ENCODE measurements at places on chromosomes 2 and 18.

GRCh38 chr2:136126021-136126420 is 8.1 kb upstream of the CXCR4 start:
- DNase-seq: no peak

DNA sequence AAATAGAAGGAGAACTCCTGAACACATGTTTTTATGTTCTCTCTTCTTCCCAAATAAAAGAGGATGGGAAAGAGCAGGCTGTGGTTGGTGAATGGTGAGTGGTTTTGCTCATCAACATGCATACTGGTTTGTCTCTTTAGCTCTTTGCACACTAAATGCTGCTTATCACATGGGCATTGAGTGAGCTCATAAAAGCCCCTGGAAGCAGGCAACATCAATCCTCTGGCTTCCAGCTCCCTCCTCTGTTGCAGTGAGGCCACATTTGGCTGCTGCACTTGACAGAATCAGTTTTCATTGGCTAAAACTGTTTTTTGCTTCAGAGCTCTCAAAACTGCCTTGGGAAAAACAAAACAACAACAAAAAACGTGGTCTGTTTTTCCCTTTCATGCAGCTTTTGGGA is 1308.2 kb upstream of the NRXN1 start:
- no peak for DNase-seq

- no peak for DNase-seq
Observed at GRCh38 chr2:128449226-128450061, 130.8 kb upstream of the HS6ST1 start.

- DNase-seq: no peak
Observed at GRCh38 chr2:214019973-214020345, 390.9 kb upstream of the VWC2L start.

DNA sequence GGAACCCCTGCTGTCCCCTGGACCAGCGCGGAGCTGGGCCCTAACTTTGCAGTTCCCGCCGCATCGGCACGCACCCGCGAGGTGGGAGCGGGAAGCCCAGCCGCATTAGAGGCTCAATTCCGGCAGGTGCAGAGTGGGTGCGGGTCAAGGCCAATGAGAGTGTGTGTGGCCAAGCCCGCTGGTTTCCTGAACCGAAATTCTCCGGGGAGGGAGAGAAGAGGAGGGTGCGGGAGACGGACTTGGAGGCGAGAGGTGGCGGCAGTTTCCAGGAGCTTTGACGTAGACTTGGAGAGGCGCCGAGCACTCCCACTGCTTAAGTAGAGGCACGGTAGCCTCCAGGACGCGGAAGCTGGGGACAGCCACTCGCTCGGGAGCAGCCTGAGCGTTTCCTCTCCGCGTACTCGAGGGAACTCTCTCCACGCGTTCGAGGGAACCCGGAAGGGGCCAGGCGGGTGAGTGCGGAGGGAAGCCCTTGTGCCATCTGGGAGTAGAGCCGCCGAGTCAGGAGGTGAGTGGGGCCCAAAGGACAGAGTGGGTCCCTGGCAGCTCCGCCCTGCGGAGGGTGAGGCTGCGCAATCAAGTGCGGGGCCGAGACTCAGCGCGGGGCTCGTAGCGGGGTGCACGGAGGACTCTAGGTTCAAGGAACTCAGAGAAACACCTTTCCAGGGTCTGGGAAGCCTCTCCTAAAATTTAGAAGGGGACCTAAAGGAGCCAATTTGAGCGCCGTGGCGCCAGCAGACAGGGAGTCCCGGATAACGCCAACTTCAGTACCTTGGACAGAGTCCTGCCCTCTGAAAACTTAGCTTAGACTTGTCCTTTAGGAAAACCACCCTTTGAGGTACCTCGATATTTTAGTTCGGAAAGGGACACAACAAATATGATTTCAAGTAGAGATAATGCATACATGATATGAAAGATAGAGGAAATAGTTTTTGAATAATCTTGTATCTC is at the start of gene FAM237A:
Gene FAM237A (plus strand): TSS at position 413 of the 951 bp plus-strand sequence. CDS start 1,750 bp downstream, outside the sequence.
- DNase-seq: peak; percentile 36
